Right hindlimb (tissue), 1 donor: ENCODE measurements at places on chromosomes 11 and 22.

GRCh38 chr11:9259981-9260837 lies 4.9 kb downstream of the DENND5A start:
- no peak for DNase-seq

GRCh38 chr11:84241343-84242131 lies 955.4 kb upstream of the CCDC90B start:
- no peak for DNase-seq

DNA sequence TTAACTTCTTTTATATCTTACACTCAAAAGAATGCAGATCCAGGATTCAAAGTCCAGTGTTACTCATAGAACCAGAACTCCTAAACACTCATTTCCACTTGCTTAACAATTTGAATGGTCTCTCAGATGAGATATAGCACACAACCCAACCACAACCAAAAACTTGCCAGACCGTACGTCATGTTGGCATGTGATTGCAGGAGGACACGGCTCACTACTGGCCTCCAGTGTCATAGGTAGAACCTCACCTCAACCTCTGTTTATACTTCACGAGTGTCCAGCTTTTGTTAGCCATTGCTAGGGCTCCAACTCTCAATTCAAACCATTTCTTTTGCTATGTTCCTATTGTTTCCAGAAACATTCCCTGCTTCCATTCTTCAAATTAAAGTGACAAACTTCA lies 58.5 kb upstream of the PDGFD start:
- no peak for DNase-seq

DNA sequence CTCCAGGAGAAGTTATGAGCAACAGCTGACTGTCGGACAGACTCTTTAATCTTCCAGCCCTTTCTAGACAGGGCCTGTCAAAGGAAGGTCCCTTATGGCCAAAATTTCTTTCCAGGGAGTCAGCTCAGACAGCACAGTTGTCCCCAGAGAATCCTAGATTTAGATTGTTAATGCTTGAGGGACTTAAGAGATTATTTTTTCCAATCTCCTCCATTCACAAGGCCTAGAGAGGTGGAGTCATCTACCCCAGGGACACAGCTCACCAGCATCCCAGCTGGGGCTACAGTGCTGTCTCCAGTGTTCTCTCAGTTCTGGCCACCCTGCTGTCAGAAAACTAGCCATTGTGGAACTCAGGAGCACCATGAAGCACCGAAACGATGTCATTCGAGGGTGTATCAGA lies 7.8 kb downstream of the DSCAML1 start:
- DNase-seq, result no peak

DNA sequence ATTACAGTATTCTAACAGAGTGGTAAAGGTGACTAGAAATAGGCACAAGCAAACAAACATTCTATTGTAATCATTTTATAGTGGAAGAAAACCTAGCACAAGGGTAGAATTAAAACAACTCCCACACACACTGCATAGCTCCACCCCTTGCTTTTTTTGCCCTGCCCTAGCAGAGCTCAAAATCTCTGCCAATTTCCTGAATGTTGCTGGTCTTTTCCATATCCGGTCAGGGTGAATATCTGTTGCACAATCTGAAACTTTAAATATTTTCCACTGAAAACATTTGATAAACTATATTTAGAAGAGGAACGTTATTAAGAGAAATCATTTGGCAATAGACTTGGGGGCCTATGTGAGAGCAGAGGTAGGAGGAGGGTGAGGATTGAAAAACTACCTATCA lies 2.7 kb downstream of the SPA17 start:
- no peak for DNase-seq

DNA sequence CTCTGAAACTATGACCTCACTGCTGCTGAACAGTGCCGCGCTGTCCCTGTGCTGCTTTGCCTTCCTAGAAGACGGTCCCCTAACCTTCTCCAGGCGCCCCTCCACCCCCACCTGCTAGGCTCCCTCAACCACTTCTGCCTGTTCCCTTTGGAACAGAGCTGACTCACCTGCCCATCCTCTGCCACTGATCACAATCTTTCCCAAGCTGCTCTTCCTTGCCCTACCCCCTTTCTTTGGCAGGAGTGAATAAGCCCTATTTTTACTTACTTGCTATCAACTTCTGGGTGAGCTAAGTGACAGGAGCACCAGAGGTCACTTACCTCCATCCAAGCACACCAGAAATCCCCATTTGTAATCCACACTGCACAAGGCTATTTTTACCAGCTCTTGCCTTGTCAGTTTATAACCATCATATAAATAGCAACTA lies 116.0 kb upstream of the BID start:
- DNase-seq, result no peak

DNA sequence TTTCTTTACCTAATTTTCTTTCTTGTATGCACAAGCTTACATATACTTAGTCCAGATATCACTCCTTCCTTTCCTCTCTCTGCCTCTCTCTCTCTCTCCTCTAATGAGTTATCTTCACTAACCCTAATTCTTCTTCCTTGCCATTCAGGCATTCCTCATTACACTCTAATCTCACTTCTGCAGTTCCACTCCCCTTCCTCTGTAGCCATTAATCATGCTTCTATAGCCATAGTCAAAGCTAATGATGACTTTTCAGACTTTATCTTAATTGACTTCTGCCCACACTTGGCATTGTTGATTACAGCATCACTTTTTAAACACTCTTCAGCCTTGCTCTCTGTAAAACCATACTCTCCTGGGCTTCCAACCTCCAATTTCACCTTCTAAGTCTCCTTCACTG lies 35.3 kb upstream of the SC5D start:
- no peak for DNase-seq

DNA sequence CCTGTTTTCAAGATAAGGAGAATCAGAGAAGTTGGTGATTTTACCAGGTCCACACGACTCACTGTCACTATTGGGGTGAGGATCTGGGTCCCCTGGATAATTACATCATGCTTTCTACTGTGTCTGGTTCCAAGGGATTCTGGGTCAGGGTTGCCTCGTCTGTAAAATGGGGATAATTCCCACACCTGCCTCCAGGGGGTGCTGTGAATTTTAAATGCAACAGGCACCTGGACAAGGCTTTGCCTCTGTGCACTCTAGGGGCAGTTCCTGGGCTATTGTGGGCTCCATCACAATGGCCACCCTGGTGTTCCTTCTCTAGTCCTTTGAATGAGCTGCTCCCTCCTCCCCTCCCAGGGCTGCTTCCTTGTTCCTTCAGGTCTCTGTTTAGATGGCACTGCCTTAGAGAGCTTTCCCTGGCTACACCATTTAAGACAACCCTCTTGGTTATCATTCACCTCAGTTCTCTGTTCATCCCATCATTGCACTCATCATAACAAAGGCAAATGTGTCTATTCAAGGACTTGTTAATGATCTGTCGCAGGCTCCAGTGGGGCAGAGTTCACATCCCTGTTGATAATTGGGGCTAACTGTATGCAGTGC lies 178.6 kb downstream of the MIAT start:
- no peak for DNase-seq

DNA sequence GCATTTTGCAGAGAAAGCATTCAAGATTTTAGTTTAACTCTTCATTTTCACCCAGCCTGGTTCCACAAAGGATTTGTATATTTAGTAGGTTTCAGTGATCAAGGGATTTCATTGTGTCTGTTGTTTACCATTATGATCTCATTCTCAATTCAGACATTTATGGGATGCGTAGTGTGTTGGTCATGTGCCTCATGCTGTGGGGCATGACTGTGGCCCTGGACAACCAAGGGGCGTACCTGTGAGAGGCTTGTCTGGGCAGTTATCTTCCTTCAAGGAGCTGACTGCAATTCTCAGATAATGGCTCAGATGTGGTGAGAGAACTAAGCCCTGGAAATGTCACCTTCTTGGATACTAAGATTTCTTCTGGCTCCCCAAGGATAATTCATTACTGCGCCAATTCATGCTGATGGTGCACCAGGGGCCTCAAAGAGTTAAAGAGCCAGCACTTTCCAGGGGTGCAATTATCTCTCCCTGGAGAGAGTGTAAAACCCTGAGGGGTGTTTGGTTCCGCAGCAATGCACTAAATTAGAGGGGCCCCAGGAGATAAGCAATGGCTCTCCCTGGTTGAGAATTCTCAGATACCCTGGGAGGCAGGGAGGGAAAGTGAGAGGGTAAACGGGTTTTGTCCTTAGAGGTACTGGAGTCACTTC lies 32.2 kb downstream of the SLC6A5 start:
- no peak for DNase-seq

DNA sequence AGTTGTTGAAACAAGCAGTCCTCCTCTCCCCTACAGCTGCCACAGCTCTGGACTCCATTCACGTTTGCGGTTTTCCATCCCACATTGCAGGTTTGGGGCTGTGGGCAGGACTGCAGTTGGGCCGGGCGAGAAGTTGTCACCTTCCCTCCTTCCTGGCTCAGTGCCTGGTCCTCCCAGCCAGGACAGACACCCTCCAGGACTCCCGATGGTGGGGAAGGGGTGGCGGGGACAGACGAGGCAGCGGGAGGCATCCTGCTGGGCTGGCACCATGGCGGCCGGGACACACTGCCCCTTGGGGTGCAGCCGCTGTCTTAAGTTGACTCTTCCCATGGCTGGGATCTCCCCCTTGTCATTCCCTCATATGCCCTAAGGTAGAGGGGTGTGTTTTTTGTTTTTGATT lies 615.2 kb downstream of the BRD1 start:
- DNase-seq, result no peak

GRCh38 chr11:62600367-62601121 lies 1.1 kb downstream of the MTA2 start:
- DNase-seq, result no peak

- peak; percentile 76 for DNase-seq
These were observed 61.3 kb upstream of the PPP6R3 start for GRCh38 chr11:68398995-68399851.

GRCh38 chr22:43154887-43155536 lies 3.7 kb downstream of the TSPO start:
- DNase-seq, result no peak

DNA sequence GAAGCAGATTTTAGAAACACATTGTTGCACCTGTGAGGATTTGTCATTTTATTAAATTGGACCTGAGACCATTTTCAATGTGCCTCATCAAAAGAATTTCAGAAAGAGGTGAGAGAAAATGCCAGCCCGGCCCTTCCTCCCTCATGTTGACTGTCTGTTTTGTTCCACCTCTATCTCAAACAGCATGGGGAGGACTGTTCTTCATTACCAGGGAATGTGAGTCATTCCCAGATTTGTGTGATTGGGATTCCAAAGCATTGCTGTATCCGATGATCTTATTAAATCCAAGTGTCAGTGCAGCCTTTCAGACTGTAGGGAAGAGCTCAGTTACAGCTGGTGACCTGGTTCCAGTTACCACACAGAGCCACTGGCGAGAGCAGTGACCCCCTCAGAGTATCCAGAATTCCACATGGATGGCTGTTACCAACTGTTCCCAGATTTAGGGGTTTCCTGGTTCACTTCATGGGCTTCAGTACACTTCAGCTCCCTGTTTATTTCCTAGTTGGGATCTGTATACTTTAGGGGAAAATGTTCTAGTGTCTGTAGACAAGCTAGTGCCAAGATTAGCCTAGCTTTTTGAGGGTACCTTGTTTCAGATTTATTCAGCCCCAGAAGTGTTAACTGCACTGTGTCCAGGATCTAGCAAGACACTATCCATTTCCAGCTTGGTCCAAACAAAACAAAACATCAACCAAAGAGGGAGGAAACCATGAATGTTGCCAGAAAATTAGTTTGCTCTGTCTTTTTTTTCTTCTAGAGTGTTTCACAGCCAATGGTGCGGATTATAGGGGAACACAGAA lies 20.9 kb downstream of the KREMEN1 start:
- DNase-seq, result no peak
